ENCODE measurements at places on chromosomes 1 and 21. TPM values are rescaled to one million over a fixed set of nuclear protein-coding genes. Genes with fewer than 3 reads are reported as not detected.

DNA sequence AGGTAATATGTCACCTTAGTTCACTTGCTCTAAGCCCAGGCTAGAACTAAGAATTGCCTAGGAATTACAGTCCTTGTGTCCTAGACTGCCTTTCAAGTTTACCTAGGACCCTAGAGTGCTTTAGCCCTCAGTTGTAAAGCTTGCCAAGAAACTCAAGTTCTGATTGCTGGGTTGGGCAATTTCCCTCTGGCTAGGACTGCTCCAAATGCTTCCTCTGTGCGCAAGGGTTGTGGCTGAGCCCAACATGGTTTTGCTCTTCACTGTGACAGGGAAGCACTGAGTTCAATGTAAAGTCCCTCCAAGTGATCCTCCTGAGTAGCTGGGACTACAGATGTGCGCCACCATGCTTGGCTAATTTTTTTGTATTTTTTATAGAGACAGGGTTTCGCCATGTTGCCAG, 102.3 kb upstream of the NEK7 start:
- DNase-seq: no peak
- no peak overlapping the region for H3K27ac ChIP-seq
- no peaks in the 10 kb centered on the region for H3K36me3 ChIP-seq
- H3K27me3 ChIP-seq: no peaks in the 10 kb centered on the region
- no peaks in the 10 kb centered on the region for H3K4me1 ChIP-seq
- no peak overlapping the region for H3K4me3 ChIP-seq

DNA sequence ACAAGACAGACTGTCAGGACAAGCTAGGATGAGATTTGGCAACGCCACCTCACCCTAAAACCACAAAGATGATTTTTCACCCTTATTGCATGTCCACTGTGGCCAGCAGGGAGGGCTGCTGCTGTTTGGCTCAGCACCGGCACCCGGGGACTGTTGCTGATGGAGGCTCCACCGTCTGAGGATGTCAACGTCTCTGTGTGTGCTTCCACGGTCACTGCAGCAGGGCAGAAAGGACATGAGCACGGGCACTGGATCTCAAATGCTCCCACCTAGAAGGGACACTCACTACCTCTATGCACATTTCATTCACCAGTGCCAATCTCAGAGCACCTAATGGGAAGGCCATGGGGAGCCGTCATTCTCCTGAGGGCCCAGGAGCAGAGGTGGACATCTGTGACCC, 599.6 kb downstream of the PTPRU start:
- H3K4me3 ChIP-seq: no peak overlapping the region
- no peaks in the 10 kb centered on the region for H3K27me3 ChIP-seq
- H3K4me1 ChIP-seq: no peaks in the 10 kb centered on the region
- DNase-seq: no peak
- no peaks in the 10 kb centered on the region for H3K36me3 ChIP-seq
- H3K27ac ChIP-seq: no peak overlapping the region

DNA sequence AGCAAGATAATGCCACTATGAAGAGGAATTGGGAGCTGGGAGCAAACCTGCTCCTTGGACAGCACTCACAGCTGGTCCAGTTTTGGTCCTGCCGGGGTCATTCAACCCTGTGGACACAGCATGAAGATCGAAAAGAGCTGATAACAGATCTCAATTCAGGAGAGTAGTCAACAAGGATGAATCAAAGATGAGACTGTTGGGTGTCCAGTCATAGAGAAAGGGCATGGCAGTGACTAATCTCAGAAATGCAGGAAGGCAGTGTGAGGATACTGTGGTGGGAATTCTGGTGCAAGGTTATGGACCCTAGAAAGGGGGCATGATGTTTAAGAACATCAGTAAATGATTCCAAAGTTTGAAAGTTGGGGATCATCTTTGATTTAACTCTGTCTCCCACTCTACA, 261.4 kb upstream of the ZP4 start:
- no peaks in the 10 kb centered on the region for H3K36me3 ChIP-seq
- no peak overlapping the region for H3K27ac ChIP-seq
- no peaks in the 10 kb centered on the region for H3K4me1 ChIP-seq
- no peaks in the 10 kb centered on the region for H3K27me3 ChIP-seq
- DNase-seq: no peak
- H3K4me3 ChIP-seq: no peak overlapping the region

- H3K4me3 ChIP-seq: no peak overlapping the region
- H3K27ac ChIP-seq: peak overlapping the region; percentile 65
- H3K4me1 ChIP-seq: peaks cover 49% of the 10 kb centered on the region
- peak; percentile 13 for DNase-seq
Observed at GRCh38 chr21:26115305-26115704, 55.3 kb downstream of the APP start.

The RIMS3 gene
- 2.1 TPM for total RNA-seq

The RGS5 gene
- total RNA-seq: 25.7 TPM

GRCh38 chr1:84936116-84936810, 43.3 kb upstream of the LPAR3 start:
- H3K27me3 ChIP-seq: no peaks in the 10 kb centered on the region
- peak; percentile 54 for DNase-seq
- H3K36me3 ChIP-seq: no peaks in the 10 kb centered on the region
- H3K27ac ChIP-seq: no peak overlapping the region

- H3K4me3 ChIP-seq: no peak overlapping the region
- no peaks in the 10 kb centered on the region for H3K36me3 ChIP-seq
- peaks cover 7% of the 10 kb centered on the region for H3K4me1 ChIP-seq
- no peak for DNase-seq
- H3K27ac ChIP-seq: no peak overlapping the region
- no peaks in the 10 kb centered on the region for H3K27me3 ChIP-seq
Observed at GRCh38 chr1:178030467-178030866, 60.6 kb upstream of the SEC16B start.

The ZNF683 gene
- total RNA-seq: not detected

DNA sequence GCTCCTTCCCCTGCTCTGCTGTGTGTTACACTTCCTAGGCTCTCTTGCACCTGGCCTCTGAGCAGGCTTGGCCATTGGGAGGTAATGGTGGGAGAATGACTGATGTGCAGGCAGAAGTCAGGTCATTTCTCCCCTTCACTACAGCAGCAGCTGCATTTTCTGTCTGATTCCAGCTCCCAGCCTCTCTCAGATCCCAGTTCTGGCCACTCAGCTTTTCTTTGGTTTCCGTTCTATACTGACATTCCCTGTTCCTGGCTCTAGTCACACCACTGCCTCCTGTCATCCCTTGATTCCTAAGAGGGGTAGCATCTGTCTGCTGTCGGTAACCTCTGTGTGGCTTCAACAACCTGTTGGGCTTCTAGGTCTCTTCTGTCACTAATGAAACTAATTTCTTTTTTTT, 127.7 kb upstream of the HOOK1 start:
- H3K4me3 ChIP-seq: no peak overlapping the region
- H3K4me1 ChIP-seq: peaks cover 6% of the 10 kb centered on the region
- H3K27ac ChIP-seq: no peak overlapping the region
- no peak for DNase-seq
- H3K36me3 ChIP-seq: no peaks in the 10 kb centered on the region

Measured in body of pancreas (tissue), 4 donors.